ENCODE measurements at places on chromosomes 4 and X.

- DNase-seq, result no peak
These were observed 181.7 kb upstream of the EDNRA start for GRCh38 chr4:147299205-147299604.

DNA sequence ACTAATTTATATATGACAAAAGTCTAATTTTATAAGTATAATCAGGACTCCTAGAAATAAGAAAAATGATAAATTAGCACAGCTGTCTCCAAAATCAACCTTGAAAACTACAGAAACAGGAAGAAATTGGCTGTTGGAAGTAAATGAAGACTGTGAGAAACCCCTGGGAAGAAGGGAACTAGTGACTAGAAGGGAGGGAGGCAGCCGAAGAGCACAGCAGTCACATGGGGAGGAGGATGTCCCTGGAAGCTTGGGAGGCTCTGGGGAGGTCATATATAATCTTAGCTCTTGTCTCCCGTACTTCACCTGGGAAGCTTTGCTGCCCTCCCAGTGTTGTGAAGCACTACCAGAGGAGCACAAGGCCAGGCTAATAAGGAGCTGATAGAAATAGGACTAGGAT lies 8.9 kb upstream of the TMA16 start:
- no peak for DNase-seq

GRCh38 chr4:37674439-37674838 lies 11.7 kb downstream of the RELL1 start:
- DNase-seq, result no peak

DNA sequence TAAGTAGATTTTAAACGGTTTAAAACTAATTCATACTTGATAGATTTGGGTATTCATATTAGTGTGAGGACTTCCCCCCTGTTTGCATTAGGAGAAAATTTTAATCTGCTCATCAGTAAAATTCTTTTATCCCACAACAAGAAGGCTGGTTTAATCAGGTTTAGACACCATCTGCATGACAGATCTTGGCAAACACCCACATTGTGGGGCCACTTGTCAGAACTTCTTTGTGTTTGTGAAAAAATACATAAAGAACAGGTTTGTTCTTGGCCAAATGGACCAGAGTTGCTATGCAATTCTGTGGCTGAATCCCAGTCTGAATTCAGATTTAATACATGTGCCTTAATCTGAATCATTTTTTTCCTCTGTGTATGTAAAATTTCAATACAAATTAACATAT lies 121.1 kb downstream of the REPS2 start:
- DNase-seq, result no peak

- DNase-seq, result no peak
These were observed 315.2 kb upstream of the SLIT2 start for GRCh38 chr4:19936476-19936875.

- DNase-seq, result no peak
These were observed 5.4 kb upstream of the PRICKLE3 start for GRCh38 chrX:49191574-49192011.

DNA sequence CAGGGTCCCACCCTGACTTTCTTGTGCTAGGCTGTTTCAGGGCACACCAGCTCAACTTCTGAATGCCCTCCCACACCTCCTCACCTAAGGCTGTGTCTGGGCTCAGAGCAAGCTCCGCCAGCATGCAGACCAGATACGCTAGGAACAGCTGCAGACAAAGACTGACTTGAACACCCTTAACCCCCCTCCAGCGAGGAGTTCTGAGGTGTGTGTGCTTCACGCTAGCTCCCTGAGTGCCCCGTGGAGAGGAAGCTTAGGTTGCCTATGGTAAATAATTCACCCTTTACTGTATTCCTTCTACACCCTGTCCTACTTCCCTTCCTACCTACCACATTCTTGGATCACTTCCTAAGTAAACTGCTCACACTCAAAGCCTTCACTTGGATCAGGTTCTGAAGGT lies 115.0 kb downstream of the VCX3B start:
- DNase-seq, result no peak

GRCh38 chr4:87857789-87858188 lies 25.0 kb downstream of the MEPE start:
- DNase-seq, result no peak

DNA sequence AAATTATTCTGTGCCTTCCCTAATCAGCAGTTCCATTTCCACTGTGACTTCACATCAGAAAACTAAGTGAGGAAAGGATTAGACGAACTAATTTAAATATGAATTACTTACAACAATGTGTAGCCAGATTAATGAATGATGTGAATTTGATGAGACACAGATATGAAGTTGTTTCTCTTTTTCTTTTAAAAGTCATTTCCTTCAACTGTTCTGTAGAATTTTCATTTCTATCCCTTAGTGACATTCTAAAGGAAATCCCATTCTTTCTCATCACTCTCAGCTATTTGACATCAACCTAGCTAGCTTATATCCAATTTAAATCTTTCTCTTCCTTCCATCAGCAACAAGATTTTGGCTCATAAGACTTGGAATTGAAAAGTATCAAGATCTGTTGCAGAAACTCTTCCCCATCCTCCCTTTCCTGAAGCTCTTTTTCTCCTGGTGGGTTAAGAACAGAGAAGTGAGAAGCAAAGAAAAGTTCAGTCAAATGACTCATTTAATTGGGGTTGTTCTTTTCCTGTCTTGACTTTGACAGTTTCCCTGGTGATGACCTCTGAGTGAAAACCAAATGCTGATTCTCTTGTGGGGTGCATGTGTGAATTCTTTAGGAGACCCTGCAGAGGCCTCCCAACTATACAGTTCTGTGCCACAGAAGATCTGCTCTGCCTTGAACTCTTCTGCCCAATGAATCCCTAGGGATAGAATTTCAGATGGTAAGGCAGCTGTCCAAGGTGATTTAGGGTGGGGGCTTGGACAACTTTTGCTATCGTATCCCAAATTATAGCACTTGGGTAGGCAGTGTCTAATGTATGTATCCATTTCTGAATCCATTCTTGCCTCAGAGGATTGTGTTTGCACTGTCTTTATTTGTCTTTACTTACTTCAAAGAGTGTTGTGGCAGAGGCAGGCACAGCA lies 232.5 kb upstream of the GPRIN3 start:
- DNase-seq, result no peak

DNA sequence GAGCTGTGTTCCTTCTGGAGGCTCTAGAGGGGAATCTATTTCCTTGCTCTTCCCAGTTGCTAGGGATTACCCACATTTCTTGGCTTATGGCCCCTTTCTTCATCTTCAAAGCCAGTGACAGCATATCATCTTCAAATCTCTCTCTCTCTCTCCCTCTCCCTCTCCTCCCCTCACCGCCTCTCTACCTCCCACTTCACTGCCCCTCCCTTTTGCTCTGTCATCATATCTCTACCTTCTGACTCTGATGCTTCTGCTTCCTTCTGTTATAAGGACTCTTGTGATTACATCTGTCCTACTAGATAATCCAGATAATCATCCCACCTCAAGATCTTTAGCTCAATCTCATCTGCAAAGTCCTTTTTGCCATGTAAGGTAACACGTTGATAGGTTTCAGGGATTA lies 93.1 kb upstream of the TEX13D start:
- no peak for DNase-seq
